ENCODE measurements at places on chromosomes 5 and 9.
A peak's percentile ranks its signal among the peaks of the same experiment; 100 is the strongest.

DNA sequence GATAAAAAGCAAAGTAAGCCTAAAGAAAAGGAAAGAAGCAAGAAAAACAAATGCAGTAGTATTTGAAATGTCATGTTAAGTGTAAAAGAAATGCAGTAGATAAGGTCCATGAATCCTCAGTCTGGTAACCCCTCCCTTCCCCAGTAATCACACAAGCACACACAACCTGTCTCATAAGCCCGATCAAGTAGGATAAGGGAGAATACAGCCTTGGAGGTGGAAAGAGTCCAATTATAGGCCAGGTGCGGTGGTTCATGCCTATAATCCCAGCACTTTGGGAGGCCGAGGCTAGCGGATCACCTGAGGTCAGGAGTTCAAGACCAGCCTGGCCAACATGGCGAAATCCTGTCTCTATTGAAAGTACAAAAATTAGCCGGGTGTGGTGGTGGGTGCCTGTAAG lies 117.9 kb downstream of the GADD45G start:
- DNase-seq: no peak

- no peak for DNase-seq
These were observed 183.6 kb downstream of the GADD45G start for GRCh38 chr9:89788434-89788833.

DNA sequence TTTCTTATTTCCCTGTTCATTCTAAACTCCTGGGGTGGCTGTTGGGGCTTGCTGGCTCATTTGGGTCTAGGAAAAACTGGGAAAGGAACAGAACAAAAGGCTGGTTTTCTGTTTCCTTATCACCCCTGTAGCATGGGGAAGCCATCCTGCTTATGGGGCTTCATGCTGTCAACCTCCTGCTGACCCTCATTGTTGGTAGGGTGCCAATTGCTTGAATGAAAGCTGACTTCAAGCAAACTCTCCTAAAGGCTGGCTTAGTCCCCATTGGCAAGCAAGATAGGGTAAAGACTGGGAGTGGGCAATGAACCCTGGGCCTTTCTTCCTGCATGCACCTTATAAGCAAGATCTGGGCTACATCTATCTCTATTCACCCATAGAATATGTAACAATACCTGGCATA lies 511.6 kb downstream of the DMAC1 start:
- no peak for DNase-seq

DNA sequence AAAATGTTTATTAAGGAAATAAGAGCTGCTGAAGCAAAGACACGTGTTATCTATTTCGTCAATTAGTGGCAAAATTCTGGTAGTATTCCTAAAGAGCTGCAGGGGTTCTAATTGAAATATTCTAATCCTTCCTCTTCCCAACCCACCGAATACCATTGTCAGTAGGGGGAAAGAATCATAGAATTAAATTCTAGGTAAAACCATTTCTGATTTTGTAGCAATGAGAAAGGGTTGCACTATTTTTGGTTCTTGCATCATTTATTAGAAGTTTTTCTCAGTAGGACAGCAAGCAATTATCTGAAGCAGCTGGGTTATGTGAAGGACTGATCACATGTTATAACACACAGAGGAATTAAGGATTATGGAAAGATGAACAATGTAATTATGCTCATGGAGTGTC lies 80.3 kb upstream of the SEMA6A start:
- DNase-seq: no peak

- DNase-seq: no peak
These were observed 44.8 kb downstream of the APTX start for GRCh38 chr9:32956606-32957005.

- DNase-seq: no peak
These were observed 9.8 kb downstream of the GRXCR2 start for GRCh38 chr5:145863003-145863402.

DNA sequence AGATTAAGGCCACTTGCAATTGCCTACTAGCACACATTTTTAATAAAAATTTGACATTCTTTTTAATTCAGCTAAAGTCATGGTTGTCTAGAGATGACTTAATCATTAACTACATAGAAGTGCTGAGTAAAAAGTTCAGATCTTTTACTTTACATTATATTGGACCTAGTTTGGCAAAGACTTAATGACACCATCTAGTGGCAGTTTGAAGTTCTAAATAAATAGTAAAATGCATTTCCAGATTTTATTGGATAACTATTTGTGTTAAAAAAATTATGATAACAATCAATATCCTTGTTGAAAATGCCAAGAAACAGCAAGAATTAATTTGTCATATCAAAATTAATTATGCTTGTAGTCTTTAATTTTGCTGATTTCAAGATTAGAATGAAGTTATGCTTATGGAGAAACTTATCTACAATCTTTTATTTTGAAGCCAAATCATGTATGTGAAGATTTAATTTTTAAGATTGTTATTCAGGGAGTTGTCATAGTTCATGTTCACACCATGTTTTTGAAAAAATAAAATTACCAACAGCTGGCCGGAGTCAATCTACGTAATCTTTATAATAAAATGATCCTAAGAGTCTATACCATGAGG lies 69.6 kb upstream of the PJA2 start:
- DNase-seq: no peak

DNA sequence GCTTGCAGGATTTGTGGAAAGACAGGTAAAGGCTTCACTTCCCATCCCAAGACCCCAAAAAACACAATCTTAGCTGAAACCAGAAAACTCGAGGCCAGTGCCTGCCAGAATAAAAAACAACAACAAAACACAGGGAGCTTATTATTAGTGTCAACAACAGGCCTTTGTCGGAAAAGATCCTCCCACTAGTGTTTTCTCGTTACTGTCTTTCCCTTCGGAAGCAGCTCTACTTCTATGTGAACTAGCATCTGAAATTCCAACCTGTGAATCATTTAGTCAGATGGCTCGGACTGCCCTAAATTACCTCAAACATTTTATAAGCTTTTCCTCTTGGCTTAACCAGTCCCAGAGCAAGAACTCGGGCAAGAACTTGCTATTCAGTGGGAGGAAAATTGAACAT lies 122.2 kb upstream of the GNA14 start:
- DNase-seq: no peak

- DNase-seq: no peak
These were observed 18.2 kb downstream of the GNPDA1 start for GRCh38 chr5:141994511-141995136.

DNA sequence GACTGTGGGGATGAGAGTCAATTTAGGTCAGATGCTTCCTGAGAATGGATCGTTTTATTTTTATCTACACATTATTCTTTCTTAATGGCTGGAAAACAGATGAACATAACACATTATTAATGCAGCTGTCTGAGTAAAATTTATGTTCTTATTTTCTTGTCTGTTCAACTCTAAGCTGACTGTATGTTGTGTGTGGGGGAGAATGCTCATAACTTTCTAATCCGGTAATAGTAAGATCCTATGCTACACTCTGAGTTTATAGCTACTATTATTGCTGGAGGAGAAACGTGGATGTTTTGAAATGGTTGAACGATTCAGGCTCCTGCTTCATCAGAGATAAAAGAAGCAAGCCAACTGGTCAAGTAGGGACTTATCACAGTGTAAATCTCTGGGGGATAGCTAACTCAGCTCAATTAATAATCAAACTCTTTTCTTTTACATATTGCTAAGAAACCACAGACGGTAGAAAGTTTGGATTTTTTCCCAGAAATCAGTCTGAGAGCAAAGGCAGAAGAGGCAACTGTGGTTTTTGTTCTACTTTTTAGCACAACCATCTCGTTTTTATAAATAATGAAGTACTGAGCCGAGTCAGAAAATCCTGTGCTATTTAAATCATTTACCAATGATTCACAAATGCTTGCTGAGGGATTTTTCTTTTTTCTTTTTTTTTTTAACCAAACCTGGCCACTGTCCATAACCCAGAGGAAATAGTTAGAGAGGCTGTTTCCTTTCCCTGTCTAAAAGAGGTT lies 265.0 kb upstream of the FAM174A start:
- DNase-seq: no peak

DNA sequence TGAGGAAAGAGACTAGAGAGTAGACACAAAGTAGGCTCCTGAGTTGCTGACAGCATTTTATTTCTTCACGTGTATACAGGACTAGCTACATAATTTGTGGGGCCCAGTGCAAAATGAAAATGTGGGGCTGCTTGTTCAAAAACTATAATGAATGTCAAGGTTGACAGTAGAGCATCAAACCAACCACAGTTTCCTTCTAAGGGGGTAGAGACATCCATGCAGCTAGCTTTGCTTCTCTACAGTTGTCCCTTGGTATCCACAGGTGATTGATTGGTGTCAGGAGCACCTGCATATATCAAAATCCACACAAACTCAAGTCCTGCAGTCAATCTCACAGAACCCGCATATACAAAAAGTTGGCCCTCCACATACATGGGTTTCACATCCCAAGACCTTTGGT lies 129.6 kb downstream of the SAXO1 start:
- DNase-seq: no peak

DNA sequence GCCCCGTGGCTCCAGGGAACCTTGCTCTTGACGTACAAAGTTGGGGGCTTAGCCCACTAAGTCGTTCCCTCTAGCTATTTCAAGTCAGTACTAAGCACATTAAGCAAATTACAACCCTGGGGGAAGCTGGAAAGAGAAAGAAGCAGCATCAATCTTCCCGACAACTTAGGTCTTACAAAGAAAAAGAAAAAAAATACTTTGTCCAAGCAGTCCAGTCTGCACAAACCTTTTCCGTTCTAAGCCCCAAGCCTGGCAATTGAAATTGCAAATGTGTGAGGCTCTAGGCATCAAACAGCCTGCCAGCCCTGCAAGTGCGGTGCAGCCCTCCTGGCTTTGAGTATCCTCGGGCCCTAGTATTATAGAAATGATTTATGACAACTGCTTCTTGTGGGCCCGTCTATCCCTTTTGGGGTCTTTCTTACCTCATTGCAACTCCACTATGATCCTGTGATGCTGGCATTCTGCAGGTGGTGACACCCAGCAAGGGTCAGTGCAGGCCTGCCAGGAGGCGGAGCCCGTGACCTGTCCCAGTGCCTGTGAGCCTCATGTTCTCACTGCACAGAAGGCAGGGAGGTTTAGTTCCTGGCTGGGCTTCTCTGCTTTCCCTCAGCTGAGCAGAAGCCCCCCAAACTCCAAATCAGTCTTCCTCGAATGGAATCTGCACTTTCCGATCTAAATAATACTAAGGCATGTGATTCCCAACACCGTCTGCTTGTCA lies 232.3 kb upstream of the IRX2 start:
- peak; percentile 10 for DNase-seq

DNA sequence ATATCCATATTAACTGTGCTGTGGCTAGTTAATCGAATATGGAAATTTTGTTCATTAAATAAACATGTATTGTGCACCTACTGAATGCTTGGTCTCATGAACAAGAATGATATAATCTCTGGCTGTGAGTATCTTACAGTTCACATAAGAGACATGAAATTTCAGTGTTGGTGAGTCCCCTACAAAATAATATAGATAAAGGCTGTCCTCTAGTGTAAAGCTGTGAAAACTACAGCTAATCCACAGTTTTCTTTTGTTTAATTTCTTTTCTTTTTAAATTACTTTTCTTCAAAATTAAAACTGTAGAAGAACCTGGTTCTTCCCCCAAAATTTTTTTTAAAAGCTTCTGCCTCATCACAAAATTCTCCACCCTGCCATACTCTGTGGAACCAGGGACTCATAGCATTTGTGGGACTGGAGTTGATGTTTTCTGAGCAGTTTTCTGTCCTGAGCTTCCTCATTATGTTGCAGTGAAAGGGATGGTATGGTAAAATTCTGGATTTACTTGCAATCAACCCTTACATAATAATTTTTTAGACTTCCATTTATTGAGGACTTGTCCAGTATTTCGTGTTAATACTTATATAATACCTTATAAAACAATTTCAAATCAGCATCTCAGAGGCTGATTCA lies 135.0 kb downstream of the STK32A start:
- DNase-seq: no peak

DNA sequence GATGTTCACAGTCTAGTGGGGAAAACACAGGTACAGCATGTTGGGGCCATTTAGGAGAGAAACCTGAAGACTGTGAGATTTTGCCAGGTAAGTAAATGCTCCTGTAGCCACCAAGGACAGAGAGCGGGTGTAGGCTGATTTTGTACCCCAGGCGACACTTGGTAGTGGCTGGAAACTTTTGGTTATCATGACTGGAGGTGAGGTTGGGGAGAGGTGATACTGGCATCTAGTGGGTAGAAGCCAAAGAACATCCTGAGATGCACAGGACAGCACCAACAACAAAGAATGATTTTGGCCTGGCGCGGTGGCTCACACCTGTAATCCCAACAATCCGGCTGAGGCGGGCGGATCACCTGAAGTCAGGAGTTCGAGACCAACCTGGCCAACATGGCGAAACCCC lies 38.8 kb upstream of the PWWP2A start:
- DNase-seq: no peak

DNA sequence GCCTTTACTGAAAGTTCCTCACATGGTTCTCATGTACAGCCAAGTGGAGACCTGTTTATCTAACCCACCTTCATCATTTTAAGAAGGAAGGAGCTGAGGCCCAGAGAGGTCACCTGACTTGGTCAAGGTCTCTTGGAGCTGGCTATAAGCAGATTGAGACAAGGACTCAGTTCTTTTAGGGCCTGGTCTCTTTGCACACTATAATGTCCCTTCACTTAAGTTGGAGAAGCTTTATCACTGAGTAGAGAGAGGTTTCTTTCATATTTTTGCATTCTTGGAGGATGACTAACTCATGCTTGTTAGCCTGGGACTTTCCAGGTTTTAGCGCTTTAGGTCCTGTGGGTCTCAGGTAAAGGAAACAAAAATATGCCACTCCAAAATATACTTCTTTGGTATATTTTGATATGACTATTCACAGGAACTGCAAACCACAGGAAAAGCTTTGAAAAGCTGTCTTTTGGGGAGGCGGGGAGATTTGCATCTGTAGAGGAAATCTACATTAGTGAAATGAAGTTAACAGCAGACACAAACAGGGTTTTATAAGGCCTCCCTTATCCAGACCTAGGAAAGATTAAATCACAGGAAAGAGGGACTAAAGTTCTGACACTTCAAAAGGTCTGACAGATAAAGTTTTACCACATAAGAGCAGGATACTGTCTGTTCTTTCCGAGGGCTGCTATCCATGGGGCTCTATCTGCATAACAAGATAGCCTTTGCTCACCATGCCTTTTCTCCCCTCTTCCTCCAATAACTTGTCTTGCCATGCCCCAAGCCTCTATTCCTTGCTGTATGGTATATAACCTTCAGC lies 95.8 kb upstream of the ANKRD55 start:
- peak; percentile 64 for DNase-seq

DNA sequence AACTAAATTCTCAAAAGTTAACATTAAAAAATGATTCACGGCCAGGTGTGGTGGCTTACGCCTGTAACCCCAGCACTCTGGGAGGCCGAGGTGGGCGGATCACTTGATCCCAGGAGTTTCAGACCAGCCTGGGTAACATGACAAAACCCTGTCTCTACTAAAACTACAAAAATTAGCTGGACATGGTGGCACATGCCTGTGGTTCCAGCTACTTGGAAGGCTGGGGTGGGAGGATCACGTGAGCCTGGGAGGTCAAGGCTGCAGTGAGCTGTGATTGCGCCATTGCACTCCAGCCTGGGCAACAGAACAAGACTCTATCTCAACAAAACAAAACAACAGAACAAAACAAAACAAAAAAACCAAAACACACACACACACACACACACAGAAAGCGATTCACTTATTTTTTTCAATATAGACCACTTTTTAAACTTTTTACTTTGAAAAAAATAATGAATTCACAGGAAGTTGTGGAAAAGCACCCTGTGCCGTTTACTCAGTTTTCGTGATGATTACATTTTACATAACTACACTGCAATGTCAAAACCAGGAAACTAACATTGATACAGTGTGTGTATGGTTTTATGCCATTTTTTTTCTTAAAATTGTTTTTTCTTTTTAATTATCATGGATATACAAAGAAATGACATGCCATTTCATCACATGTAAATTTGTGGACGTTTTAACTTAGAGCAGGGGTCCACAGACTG lies 73.7 kb downstream of the TENT4A start:
- DNase-seq: no peak

GRCh38 chr9:137028263-137029057 lies 423 bp upstream of the ABCA2 start:
- peak; percentile 71 for DNase-seq

All from stimulated activated effector memory CD8-positive, alpha-beta T cell treated with anti-CD3 and anti-CD28 coated beads, Interleukin-12 subunit alpha, Interleukin-12 subunit beta, amount 100 ng/mL, for 72 hours (primary cell).